ENCODE measurements at places on chromosomes 16 and 17.

- no peak for DNase-seq
Measured at GRCh38 chr16:11155284-11155806, 100.7 kb downstream of the SOCS1 start.

GRCh38 chr16:86880316-86881117 lies 302.2 kb downstream of the FOXL1 start:
- no peak for DNase-seq

- DNase-seq = no peak
Measured at GRCh38 chr17:78678222-78678557, 101.0 kb upstream of the DNAH17 start.

DNA sequence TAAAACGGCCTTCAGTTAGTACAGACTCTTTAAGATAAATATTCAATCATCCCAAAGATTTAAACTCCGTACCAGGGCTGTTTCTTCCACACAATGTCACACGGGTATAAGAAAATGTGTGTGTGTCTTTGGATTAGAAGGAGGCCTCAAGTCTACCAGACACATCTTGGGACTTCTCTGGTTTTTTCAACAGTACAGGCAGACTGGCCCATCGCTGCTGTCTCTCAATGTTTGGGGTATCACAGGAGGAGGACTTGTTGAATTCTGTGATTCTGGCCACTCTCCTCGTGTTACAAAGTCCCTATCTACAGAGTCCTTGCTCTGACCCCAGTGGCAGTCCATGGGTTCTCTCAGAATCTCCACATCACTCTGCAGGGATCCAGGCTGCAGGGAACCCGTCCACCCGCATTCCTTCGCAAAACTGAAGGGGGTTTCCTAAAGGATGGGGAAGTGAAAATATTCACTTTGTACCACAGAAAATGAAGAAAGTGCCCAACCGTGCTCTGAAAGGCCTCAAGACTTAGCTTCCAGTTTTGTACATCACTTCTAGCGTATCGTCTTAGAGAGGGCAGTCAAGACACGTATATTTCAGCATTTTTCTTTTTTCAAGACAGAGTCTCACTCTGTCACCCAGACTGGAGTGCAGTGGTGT lies 373.2 kb downstream of the NPIPA8 start:
- no peak for DNase-seq

DNA sequence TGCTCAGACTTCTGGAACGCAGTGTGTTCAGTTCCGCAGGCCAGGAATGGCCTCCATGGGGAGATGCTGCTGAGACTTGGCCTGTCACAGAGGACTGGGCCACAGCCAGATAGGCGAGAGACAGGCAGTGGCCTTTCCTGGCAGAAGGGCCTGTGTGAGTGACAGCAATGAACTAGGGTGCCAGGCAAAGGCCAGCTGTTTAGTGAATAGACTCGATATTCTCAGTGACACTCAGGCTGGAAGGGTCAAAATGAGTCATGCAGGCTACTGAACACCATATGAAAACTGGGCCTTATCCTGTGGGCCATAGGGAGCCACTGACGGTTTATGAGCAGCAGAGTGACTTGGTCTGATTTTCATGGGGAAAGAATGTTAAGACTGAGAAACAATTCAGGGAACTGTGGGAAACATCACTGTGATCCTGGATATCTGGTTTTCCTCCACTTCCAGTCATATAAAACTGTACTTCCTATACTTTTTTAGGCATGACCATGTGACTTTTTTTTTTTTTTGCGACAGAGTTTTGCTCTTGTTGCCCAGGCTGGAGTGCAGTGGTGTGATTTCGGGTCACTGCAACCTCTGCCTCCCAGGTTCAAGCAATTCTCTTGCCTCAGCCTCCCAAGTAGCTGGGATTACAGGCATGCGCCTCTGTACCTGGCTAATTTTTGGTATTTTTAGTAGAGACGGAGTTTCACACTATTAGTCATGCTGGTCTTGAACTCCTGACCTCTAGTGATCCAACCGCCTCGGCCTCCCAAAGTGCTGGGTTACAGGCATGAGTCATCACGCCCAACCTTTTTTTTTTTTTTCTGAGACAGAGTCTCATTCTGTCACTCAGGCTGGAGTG lies 5.2 kb upstream of the NUBP1 start:
- DNase-seq = peak; percentile 24

- no peak for DNase-seq
Measured at GRCh38 chr17:72126575-72127486, 6.0 kb downstream of the SOX9 start.

DNA sequence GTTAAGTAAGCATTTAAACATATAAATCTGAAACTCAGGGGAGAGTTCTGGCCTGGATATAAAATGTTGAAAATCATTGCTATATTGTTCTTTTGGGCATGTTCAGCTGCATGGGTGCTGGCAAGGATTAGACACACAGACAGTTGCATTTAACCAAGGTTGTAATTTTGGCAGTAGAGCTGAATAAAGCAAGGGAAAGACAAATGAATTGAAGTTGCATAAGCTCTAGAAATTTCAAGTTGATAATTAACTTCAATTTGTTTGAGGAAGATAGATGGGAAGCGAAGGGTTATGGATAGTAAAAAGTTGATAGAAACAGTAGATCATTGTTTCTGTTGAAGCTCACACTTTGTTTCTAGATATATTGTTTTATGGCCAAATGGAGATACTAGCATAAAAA lies 97.2 kb upstream of the KCNJ18 start:
- DNase-seq = no peak

DNA sequence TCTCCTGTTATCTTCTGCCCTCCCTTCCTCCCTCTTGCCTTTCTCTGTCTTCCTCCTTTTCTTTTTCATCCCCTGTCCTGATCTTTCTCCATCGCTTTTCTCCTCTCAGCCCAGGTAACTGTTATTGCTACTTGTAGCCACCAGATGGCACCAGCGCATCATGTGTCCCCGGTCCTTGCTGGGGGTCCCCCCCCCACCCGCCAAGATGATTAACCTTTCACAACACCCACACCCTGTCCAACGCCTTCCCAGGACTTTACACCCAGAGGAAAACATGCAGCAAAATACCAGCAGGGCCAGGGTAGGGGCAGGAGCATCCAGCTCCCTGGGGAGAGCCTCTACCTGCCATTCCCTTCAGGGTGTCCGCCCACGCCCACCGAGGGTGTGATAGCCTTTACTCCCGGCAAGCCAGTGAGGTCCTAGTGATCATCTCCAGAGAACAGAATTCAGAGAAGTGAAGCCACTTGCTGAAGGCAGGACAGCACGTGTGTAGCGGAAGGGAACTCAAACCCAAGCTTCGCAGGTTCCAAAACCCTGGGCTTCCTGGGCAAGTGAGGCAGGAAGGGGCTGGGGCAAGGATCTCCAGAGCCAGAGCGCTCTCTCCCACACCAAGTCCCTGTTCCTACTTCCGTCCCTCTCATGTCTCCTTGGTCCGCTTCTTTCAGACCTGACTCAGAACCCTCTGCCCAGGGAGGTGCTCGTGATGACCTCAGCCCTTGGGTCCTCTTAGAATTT lies 13.4 kb upstream of the TAC4 start:
- DNase-seq = peak; percentile 55

GRCh38 chr17:8016632-8017424 lies 14.4 kb downstream of the GUCY2D start:
- DNase-seq = peak; percentile 31

GRCh38 chr17:77420095-77420803 lies 279.5 kb downstream of the SEC14L1 start:
- no peak for DNase-seq

- DNase-seq = no peak
Measured at GRCh38 chr17:16406742-16407674, 8.4 kb upstream of the TRPV2 start.

DNA sequence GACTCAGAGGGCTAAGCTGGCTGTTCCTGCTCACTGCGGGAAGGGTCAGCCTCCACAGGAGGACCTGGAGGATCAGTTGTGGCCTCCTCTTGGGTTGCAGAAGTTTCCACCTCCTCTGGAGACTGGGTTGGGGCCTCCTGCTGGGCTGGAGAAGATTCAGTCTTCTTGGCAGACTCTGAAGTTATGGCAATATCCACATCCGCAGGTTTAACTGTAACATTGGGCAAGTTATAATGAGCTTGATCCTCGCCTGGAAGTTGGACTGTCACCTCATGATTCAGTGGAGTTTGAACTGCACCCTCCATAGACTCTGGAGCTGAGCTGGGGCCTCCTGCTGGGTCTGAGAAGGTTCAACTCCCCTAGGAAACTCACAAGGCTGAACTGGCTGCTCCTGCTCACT lies 47.6 kb upstream of the TMEM97 start:
- DNase-seq = no peak

DNA sequence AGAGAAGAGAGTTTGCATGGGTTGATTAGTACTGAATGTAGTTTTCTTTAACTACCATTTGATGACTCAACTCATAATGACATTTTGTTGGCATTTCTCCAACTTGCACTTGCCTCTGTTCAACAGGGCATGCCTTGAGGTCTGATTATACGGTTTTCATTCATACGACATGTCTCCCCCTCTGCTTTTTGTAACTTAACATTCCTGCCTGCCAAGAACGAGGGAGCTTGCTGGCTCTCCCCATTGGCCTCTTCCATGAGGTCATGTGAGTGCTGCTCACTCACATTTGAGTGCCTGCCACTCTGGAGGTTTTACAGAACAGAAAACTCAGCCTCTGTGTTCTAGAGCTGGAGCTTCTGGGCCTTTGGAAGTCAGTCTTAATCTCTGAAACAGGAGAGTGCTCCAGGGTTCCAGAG lies 19.7 kb downstream of the MAP2K6 start:
- no peak for DNase-seq

DNA sequence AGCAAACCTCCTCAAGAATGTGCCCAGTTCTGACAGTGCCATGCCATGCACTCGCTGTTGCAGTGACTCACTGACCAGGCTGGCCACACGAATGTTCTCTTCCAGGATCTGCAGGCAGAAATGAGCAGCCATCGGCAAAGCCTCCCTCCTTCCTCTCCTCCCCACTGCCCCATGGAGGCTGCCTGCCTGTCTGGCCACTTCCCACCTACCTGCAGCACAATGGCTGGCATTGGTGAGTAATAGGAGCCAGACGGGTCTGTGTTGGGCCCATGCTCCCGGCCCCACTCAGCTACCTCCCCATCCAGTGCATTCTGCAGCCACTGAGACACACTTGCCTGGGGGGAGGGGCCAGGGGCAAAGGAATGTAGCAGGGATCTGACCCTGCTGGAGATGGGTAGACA lies 2.8 kb upstream of the MATCAP1 start:
- no peak for DNase-seq

GRCh38 chr17:35745749-35746320 lies 7.2 kb downstream of the GAS2L2 start:
- no peak for DNase-seq

DNA sequence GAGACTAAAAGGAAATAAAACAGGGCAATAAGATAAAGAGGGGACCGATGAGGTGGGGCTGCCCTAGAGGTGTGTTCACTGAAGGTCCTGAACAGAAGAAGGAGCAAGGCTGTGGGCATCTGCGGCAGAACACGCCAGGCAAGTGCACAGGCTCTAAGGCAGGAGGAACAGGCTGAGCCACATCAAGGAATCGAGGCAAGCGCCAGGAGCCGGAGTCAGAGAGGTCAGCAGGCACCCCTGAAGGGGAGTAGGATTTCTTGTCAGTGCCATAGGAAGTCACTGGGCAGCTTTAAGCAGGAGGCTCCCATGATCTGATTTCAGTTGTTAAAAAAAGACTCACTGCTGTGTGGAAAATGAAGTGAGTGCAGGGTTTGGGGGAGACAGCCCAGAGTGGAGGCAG lies 186.5 kb downstream of the KATNIP start:
- no peak for DNase-seq

DNA sequence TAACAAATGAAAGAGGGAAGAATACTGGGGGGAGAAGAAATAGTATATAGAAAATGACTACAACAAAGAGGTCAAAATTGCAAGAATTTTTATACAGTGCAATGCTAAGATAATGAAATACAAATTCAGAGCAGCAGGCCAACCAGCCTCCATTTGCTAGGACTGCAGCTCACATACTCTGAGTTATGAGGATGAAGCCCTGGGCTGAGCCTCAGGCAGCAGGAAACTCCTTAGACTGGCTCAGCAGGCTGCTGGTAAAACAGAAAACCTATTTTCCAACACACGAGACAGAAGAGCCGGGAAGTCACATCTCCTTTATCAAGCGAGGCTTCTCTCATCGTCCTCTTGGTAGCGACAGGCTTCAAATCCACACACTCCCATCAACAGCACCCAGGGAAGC lies 296.5 kb downstream of the SLC39A11 start:
- DNase-seq = no peak

Measured in activated T-cell treated with anti-CD3 and anti-CD28 coated beads, Interleukin-2, amount 50 U/mL, for 4 hours (primary cell).